ENCODE measurements at places on chromosomes 4 and X.

- no peak for DNase-seq
These were observed 70.6 kb downstream of the ARFIP1 start for GRCh38 chr4:152850377-152850776.

GRCh38 chrX:63282828-63283227, 68.3 kb downstream of the SPIN4 start:
- no peak for DNase-seq

DNA sequence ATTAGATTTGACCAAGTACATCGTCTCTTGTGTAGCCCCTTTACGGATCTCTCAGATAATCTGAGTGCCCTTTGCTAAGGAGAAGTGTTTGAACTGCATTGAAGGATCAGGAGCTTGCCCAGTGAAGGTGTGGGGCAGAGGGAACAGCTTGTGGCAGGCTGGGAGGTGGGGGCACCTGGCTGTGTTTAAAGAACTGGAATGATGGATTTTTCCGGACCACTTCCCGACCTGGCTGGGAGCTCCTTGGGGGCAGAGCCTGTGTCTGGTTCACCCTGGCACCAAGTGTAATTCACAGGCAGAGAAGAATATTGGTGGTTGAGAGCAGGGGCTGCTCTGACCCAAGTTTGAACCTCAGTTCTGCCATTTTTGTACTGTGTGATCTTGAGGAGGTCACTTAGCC, 18.5 kb downstream of the TBC1D14 start:
- no peak for DNase-seq

DNA sequence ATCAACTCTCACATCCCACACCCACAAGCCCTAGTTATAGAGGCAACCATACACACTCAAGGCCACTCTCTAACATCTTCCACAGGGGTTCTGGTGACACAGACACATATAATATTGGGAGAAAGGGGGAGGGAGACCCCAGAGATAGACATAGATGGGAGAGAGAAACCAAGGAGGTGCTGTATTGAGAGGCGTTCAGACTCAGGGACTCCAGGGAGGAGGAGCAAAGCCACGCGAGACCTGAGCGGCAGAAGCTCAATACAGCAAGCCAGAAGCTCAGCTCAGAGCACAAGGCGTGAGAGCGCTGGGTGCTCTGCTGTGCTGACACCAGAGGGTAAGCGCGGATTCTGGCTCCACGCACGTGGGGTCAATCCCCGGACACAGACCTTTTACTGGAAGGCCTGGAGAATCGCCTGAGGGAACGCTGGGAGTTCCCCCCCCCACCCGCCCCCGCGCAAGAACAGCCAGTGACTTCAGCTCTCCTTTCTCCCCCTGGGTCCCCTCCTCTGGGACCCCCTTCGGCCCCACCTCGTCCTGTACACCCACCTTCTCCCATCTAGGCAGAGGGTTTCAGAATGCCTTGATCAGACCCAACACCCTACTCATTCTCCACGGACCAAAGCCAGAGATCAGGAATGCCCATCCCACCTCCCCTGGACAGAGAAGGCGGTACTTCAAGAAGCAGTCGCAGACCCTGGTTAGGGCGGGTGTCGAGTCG, 8.7 kb downstream of the MSX1 start:
- no peak for DNase-seq

DNA sequence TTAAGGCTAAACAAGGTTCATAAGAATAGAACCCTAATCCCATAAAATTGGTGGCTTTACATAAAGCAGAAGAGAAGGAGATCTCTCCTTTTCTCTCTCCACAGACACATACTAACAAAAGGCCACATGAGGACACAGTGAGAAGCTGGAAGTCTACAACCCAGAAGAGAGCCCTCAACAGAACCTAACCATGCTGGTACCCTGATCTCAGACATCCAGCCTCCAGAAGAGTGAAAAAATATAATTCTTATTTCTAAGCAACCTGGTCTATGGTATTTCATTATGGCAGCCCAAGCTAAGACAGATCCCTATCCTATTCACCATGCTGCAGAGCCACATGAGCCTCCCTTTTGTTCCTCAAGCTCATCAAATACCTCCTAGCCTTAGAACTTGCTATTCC, 195.5 kb downstream of the ANTXR2 start:
- DNase-seq, result no peak

- no peak for DNase-seq
These were observed 204.7 kb upstream of the S100G start for GRCh38 chrX:16445166-16445752.

DNA sequence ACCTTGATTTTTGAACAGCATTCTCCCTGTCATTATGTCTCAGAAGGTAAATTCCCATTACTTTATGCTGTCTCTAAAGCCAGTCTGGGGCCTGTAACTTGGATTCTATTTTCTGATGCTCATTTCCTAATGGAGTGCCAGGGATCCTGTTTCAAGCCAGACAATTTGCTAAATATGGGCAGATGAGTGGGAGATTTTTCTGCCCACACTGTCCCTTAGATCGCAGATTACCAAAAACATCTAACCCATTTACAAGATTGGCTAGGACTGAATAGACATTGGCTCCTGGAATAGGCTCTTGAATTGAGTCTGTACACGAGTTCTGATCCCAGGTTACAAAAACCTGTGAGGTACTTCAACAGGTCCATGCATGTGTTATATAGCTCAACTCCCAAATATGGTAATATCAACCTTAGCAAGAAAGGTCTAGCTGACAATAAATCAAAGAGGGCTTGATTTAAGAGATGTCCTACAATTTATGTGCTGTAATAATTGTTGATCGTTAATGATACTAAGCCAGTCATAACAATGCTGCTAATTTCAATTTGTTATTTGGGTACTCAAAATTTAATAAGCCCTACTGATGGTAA, 5.7 kb downstream of the GPC3 start:
- DNase-seq, result no peak

DNA sequence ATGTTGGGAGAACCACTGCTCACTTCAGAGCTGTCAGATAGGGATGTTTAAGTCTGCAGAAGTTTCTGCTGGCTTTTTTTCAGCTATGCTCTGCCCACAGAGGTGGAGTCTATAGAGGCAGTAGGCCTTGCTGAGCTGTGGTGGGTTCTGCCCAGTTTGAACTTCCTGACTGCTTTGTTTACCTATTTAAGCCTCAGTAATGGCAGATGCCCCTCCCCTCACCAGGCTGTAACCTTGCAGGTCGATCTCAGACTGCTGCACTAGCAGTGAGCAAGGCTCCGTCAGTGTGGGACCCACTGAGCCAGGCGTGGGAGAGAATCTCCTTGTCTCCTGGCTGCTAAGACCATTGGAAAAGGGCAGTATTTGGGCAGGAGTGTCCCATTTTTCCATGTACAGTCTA, 36.8 kb downstream of the AFM start:
- DNase-seq, result no peak

DNA sequence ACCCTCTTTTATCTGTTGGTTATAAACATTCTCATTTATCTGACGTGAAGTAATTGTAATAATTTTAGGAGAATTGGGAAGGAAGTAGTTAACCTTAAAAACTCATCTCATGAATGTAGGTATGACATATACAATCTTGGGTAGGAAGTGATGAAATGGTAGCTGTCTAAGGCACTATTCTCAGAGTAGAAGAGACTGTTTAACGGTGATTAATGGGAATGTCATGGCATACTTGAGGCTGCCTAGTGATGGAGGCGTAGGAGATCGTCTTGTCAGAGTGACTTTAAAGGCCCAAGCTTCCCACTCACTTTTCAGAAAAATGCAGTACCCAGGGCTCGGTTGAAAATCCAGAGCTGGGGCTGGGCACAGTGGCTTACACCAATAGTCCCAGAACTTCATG, 19.4 kb upstream of the AGA start:
- DNase-seq, result no peak

DNA sequence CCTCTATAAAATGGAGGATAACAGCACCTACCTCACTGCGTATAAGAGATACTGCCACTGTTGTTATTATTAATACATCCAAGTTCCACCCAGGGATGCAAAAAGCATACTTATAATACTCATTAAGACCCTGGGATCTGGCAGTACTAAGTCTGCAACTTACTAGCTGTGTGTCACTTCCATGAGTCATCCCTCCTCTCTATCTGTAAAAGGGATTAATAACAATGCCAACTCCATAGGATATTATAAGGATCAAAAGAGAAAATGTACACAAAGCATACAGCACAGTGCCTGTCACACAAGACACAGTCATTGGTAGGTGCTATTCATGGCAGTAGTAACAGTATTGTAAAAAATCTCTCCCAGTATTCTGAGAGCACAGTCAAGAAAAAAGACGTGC, 216.7 kb downstream of the HS6ST2 start:
- DNase-seq, result no peak

- DNase-seq, result no peak
These were observed 92.3 kb downstream of the PRDM5 start for GRCh38 chr4:120830204-120830603.

DNA sequence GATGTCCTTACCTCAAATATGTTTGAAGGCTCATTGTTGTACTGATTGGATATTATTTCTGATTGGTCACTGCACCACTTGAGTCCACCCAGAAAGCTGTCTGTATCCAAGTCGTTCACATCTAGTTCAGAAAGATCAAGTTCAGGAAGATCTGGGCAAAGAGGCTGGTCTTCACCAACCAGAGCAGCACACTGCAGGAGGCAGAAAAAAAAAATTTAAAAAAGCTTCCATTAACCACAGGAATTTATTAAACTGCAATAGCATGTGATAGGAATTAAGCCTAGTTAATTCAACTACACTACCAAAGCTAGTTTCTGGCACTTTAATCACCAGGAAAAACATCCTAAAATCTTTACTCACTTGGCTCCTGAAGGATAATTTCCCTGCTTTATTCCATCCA, 5.1 kb downstream of the PPARGC1A start:
- DNase-seq, result no peak

DNA sequence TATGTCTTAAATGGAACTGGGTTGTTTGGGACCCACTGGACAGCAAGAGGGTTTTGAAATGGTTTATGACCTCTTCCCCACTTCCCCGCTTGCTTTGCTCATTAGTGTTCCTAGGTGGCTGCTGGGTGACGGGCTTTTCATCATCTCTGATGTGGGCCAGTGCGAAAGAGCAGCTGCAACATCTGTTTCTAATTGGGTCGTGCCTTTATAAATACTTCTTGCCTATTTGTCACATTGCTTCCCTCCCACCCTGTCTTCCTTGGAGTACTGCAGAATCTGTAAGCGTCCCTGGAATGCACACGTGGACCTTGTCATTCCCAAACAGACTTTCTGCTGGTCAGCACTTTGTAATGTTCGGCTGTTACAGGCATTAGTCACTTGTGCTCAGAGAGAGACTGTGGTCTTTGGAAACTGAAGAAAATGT, 35.2 kb downstream of the SEPTIN11 start:
- DNase-seq, result no peak

GRCh38 chr4:36753048-36753447, 471.6 kb downstream of the DTHD1 start:
- DNase-seq, result no peak

DNA sequence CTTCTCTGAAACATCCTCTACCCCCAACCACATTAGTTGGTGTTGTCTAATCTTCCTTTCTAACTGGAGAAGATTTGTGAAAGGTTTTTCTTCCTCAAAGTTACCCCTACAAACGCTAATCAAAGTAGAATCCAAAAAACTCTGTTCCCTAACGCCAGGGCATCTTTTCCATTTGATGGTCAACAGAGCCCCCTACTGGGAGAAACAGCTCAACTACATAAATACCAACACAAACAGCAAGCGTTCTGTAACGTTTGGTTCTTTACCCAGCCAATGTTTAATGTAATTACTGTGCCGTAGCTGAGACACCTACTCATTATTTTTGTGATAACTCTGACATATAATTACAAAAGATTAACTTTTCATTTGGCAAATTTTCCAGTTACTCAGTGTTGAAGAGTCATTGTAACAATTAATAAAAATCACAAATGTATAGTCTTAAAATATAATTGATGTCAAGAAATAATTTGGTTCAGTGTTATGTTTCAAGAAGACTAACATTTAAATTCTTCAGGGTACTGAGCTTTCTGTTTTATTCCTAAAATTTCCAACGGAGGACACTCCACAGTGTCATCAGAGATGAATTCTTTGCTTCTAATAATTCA, 94.9 kb upstream of the TBC1D9 start:
- DNase-seq, result no peak
